ENCODE measurements at places on chromosomes 6 and 20.

DNA sequence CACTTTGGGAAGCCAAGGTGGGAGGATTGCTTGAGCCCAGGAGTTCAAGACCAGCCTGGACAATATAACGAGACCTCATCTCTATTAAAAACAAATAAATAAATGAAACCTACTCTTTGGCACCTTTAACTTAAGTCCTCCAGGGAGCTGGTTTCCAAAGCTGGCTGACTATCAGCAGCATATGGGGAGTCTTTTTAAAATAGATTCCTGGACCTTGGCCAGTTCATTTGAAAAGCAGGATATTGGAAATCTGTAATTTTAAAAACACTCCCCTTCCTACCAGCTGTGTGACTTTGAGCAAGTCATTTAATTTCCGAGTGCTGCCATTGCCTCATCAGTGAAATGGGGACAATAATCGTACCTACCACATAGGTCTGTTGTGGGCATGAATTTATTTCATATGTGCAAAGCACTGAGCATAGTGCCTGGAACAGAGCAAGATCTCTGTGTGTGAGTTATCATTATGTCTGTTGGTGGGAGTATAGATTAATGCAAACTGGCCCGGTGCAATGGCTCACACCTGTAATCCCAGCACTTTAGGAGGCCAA, 40.9 kb upstream of the PTPN1 start:
- no peak for DNase-seq

GRCh38 chr20:2742934-2743559, 50.5 kb downstream of the EBF4 start:
- peak; percentile 50 for DNase-seq

DNA sequence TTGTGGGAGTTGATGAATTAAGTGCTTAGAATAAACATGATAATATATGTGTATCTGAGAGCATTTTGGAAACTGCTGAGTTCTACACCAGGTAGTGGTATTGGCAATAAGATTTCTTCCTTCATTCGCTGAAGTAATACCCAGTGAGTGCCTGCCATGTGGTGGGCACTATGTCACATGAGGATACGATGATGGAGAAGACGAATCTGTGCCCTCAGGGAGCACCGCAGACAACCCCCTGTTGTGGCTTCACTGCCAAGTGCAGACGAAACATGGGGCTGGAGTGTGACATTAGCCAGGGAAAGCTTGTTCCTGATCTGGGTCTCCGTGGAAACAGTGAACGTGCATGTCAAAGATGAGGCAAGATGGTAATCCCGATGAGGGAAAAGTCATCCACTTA, 7.9 kb downstream of the ZNF76 start:
- DNase-seq = no peak

DNA sequence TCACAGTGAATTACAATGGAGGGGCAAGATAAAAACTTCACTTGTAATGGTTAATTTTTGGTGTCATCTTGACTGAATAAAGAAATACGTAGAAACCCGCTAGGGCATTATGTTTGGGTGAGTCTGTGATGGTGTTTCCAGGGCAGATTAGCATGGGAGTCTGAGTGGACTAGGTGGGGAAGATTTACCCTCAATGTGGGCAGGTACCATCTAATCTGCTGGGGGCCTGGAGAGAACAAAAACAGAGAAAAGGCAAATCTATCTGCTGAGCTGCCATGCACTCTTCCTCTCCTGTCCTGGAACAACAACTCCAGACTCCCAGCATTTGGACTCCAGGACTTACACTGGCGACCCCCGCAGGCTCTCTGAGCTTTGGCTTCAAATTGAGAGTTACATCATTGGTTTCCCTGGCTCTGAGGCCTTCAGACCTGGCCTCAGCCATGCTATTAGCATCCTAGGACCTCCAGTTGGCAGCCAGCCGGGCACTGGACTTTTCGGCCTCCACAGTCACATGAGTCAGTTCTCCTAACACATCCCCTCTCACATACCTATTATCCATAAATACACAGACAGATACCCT, 19.7 kb downstream of the NINL start:
- no peak for DNase-seq

DNA sequence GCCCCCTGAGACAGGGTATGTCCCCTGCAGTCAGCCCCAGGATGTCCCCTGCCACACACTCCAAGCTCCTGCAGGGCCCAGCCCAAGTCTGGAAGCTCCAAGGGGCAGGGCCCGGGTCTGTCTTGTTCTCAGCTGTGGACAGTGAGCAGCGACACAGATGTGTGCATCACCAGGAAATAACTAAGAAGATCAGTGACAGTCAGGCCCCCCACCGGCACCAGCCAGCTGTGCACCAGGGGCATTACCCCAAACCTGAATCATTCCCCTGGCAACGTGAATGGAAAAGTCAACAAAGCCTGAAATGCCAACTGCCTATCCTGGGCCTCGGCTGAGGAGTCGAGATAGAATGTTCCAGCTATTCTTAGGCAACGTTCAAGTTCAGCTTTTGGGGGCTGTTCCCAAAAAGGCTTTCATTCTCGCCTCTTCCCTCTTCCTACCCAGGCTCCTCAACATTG, 105.0 kb downstream of the PREX1 start:
- peak; percentile 39 for DNase-seq

DNA sequence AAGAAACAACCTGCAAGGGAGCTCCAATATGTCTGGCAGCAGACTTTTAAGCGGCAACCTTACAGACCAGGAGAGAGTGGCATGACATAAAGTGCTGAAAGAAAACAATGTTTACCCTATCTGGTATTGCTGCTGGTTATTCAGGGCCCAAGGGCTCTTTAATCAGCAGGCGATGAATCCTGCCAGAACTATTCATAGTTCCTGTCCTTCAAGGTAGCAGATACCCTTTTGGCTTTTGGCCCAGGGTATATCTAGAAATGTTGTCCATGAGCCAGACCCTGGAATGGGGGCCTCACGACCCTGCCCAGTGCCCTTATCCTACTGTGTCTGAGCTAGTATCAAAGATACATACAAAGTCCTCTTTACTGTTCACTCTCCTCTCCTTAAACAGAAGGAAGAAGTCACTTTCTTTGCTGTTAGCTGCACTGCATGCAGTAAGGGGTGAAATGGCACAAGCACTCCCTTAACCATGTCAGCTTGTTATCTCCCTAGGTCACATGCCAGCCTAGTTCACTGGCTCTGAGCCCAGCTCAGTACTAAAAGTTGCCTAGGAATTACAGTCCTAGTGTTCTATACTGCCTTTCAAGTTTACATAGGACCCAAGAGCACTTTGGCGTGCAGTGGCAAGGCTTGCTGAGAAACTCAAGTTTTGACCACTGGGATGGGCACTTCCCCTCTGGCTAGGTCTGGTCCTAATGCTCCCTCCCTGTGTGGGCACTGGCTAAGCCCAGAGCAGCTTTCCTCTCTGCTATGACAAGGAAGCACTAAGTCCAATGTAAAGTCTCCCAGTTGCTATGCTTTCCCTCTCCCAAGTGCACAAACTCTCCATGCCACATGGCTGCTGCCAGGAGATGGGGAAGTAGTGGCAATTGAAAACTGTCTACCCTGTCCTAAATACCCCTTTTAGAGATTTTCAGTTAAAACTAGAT, 122.0 kb downstream of the HTR1B start:
- DNase-seq = peak; percentile 84

- DNase-seq = no peak
Observed at GRCh38 chr6:19906171-19906570, 69.0 kb downstream of the ID4 start.

- DNase-seq = no peak
Observed at GRCh38 chr20:1443085-1443484, 23.6 kb downstream of the NSFL1C start.

GRCh38 chr6:112502351-112503090, 155.4 kb downstream of the RFPL4B start:
- DNase-seq = no peak

- DNase-seq = no peak
Observed at GRCh38 chr20:62437927-62438326, 10.6 kb upstream of the RBBP8NL start.

- peak; percentile 29 for DNase-seq
Observed at GRCh38 chr6:140921366-140922226, 1211.1 kb upstream of the GJE1 start.

DNA sequence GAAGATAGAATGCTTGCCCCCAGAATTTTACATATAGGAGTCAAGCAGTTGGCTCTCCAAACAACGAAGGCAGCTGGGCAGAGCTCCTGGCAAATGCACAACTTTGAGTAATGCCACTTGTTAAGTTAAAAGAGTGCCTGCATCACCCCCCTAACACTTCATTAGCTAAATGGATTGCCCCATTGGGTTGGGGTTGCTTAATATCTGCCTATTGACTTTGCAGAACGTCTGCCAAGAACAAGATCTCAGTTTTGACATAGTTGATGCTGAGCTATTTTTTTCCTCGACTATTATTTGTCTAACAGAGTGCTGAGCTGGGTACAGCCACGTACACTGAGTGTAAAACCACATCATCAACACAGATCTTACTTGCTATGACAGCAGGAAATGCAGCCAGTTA, 12.1 kb downstream of the ANKRD60 start:
- no peak for DNase-seq

DNA sequence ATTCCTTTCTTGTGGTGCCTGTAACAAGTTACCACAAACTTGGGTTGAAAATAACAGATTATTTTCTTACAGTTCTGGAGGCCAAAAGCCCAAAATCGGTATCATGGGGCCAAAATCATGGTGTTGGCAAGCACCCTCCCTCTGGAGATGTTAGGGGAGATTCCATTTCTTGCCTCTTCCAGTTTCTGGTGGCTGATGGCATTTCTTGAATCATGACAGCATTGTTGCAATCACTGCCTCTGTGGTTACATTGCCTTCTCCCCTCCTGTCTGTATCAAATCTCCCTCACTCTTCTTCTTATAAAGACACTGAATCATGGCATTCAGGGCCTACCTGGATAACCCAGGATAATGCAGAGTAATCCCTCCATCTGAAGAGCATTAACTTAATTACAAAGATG, 17.9 kb upstream of the TENT5A start:
- DNase-seq = no peak

DNA sequence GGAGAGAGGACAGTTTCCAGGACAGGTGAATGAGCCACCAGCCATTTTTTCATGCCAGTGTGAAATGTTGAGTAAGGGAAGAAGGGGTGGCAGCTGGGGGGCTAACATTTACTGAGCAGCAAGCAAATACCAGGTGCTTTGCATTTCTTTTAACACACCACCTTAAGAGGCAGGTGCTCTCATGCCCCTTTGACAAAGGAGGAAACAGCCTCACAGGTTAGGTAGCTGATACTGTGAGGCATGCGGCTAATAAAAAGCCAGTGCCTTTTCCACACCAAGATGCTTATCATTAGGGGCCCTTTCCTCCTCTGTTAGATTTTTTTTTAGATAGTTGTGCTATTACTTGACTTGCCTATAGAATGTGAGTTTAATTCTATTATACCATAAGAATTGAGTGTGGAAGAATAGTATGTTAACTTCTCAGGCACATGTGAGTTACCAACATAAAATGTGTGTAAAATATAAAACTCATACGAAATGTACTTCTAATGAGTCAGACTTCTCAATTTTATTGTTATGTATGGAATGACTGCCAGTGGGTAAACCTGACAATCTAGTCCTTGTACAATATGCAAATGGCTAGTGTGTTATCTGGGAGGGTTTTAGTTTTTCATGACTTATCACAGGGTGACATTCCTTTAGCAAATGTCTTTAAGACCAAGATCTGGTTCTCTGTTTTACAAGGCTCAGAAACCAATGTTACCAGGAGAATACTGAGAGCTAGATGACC, 260.0 kb downstream of the TMEM242 start:
- DNase-seq = peak; percentile 21

- DNase-seq = no peak
Observed at GRCh38 chr6:5203546-5203945, 57.2 kb downstream of the LYRM4 start.

DNA sequence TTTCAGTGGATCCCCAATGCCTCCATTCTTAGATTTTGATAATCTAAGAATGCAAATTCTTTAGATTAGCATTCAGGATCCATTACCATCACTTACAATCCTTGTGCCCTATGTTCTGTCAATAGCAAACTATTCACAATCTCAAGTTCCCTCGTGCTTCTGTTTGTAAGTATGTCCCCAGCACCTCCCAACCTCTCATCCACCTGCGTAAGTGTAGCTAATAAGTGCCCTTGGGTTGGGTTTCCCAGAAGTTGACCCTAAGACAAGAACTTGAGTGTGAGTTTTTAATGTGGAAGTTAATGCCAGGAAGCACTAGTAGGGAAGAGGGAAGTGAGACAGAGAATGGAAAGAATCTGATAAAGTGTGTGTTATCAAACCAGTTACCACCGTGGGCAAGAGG, 72.6 kb upstream of the PAK5 start:
- DNase-seq = no peak

GRCh38 chr20:21219686-21220085, 83.4 kb upstream of the XRN2 start:
- DNase-seq = no peak

GRCh38 chr20:58584051-58584824, 66.8 kb upstream of the STX16 start:
- DNase-seq = no peak

- no peak for DNase-seq
Observed at GRCh38 chr6:157637516-157637915, 185.5 kb upstream of the SNX9 start.

- peak; percentile 31 for DNase-seq
Observed at GRCh38 chr6:55445648-55446204, 118.5 kb downstream of the GFRAL start.

DNA sequence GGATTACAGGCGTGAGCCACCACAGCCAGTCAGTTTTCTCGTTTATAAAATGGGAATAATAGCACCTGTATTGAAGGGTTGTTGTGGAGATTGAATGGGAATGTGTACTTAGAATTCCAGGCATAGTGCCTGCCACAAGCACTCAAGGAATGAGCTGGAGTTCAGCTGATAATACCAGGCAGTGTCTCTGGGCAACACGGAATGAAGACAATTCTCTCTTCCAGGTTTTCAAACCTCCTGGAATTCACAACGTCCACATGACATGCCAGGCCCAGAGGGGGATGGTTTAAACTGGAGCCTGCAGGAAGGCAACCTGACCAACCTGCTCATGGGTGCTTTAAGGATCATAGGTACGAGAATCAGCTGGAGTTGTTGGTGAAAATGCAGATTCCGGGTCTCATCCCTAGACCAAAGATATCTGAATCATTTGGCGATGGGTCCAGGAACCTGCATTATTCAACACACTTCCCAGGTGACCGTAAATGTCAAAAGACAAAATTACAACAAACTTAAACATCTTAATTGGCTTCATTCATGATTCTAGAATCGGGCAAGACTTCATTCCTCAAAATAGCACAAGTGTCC, 1.9 kb upstream of the PTPN1 start:
- no peak for DNase-seq

DNA sequence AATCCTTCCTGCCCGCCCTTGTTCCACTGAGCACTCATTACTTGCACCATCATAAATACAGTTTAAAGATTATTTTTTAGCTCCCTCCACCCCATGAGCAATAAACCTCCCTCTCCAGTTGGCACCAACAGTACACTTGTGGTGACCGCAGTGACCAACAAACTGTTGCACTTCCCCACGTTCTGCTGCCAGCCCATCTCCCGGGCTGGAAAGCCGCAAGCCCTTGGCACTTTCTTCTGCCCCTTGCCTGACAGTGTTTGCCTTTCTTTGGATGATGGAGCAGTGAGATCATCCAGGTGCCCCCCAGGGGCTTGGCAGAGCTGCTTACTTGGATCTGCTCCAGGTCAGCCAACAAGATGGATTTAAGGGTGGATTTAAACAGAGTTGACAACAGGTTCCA, 21.6 kb downstream of the KCNB1 start:
- no peak for DNase-seq
